ENCODE measurements at places on chromosomes 5 and 9.

DNA sequence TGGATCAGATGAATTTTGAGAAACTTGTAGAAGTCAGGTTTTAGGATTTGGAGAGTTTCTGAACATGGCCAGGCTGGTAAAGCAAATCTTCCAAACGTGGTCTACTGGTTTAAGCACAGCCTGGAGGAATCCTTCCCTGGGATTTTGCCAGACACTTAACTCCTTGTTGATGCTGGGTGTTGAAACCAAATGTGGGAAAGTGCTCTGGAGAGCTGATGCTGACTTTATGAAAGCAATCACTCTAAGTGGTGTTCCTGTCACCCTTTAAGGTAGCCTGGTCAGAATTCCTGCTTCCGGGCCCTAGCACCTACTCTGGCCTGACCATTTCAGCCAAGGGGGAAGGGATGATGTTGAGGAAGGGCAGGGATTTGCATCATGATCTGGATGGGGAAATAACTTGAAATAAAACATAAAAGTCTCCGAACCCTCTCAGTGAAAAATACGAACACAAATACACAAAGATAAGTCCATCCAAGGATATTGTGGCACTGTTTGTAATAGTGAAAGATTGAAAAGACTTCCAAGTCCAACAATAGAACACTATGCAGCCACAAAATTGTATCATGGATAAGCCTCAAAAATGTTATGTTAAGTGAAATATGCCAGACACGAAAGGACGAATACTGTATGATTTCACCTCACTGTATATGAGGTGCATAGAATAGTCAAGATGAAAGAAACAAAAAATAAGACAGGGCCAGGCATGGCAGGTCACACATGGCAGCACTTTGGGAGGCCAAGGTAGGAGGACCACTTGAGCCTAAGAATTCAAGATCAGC is 57.7 kb downstream of the PDE6A start:
- no peak for DNase-seq

GRCh38 chr9:129908906-129909305 is 73.6 kb downstream of the USP20 start:
- DNase-seq = no peak

DNA sequence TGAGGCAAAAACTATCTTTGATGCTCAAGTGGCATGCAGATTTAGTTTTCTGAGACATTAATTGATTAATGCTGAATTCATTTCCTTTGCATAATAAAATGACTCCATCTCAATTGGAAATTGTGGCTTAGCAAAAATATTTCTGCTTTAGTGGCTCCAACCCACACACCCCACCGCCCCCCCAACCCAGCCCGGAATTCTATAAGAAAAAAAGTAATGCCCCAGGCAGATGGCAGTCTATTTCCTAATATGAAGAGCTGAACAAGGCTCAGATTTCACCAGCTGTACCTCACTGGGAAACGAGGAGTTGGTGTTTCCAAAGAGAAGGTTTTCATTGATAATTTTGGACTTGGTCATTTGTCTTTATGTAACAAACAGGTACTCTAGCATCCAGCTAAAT is 182.1 kb downstream of the FBN2 start:
- no peak for DNase-seq

GRCh38 chr9:119179701-119180100 is 189.5 kb downstream of the BRINP1 start:
- no peak for DNase-seq

GRCh38 chr9:98185611-98186171 is 6.7 kb downstream of the CORO2A start:
- DNase-seq = no peak

DNA sequence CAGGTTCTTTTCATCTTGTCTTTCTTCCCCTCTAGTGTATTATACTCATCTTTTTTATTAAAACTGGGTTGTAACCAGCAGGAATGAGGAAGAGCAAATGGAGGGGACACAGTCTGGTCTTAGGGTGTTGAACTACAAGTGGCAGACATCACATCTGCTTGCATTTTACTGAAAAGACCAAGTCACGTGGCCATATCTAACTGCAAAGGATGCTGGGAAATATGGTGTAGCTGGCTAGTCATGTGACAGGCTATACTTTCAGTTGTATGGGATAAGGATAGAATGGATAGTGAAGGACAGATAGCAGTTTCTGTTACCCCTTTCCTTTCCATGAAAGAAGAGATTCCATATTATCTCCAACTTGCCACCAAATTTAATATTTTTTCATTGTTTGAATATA is 13.0 kb upstream of the FGD3 start:
- DNase-seq = no peak

- no peak for DNase-seq
Measured at GRCh38 chr9:14678776-14679175, 14.5 kb downstream of the ZDHHC21 start.

DNA sequence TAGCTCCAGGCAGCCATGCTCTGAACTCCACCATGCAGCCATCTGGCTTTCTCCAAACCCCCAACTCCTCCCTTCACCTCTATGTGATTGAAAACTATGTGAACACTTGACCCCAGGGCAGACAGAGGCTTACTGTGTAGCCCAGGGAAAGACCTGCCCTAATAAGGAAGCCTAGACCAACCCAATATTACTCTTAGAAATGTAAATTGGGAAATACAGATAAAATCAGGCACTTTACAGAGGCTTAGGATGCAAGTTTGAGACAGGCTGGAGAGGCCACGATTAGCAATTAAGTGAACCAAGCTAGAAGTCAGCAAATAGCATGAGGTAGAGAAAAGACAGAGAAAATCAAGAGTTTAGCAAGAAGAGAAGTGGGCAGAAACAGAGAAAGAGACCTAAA is 141.7 kb upstream of the ABCA1 start:
- no peak for DNase-seq

- DNase-seq = peak; percentile 12
Measured at GRCh38 chr5:112142769-112143270, 276.3 kb downstream of the EPB41L4A start.

- DNase-seq = no peak
Measured at GRCh38 chr9:14180960-14181537, 132.9 kb downstream of the NFIB start.

DNA sequence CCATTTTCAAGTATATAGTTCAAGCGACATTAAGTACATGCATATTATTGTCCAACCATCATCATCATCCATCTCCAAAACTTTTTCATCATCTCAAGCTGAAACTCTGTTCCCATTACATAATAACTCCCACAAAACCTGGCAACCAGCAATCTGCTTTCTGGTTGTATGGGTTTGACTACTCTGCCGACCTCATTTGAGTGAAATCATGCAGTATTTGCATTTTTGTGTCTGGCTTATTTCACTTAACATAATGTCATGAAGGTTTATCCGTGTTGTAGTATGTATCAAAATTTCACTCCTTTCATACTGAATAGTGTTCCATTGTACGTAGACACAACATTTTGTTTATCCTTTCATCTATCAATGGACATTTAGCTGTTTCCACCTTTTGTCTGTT is 74.8 kb downstream of the SGCD start:
- no peak for DNase-seq

- peak; percentile 94 for DNase-seq
Measured at GRCh38 chr9:105066275-105066865, 138.4 kb upstream of the ABCA1 start.

GRCh38 chr5:95384485-95385213 is 6.5 kb upstream of the FAM81B start:
- DNase-seq = no peak

DNA sequence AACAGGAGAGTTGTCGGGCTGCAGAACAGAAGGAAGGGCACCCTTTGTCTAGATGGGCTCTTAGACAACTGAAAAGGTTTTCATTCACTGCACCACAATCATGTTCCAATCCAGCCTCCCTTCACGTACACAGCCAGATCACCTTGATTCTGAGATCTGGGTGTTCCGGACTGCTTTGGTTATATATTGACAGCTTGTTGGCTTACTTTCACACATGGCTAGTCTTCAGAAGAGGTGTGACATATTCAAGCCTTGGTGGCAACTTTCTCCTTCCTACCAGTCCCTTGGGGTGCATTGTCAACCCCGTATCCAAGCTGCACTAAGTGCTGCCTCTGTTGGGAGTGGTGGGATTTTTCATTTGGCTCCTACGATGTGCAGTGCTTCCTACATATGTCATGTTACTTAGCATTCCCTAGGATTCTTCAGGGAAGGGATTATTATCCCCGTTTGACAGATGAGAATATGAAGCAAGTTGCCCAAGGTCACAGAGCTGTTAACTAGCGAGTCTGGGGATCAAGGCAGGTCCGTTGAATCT is 100.6 kb downstream of the LIFR start:
- DNase-seq = no peak

DNA sequence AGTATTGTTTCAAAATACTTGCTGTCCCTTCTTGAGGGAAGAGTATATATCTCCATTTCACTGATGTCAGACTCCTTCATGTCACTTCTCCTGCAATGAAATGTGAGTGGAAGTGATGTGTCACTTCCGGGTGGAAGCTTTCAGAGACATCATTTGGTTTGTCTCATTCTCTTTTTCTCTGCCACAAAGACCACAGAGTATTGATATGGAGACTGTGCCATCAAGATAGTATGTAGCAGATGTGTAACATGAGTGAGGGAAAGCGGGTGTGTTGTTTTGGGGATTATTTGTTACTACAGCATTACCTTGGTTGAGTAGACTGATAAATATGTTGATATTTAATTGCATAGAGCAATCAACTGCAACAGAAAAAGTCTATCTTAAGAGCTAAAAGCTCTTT is 169.8 kb downstream of the FBXL7 start:
- no peak for DNase-seq

DNA sequence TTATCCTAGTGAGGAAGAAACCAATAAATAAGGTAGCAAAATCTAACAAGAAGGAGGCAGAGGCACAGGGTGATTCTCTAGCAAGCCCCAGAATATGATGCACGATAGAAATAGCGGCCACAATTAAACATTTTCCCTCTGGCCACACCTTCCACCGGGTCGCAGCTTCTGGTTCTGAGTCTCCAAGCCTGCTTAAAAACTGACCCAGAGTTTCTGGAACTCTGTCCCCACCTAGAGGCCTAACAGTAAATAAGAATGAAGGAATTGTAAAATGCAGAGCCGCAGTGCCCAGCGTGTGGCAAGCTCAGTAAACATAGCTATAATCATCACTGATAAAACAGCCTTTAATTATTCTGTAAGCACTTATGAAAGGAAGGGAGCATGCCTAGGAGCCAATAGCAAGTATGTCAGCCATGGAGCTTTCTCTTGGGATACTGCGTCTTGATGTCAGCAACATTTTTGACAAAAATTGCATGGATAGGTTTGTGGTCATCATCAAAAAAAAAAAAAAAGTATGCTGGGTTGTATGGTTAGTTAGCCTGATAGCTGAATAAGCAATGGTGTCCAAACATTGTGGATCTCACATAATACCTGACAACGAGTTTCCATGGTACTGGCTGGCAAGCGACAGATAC is 465.5 kb downstream of the DNAH5 start:
- peak; percentile 2 for DNase-seq

GRCh38 chr5:115583474-115583873 is 18.8 kb downstream of the TICAM2 start:
- no peak for DNase-seq

GRCh38 chr9:123571240-123571639 is 215.2 kb downstream of the CRB2 start:
- no peak for DNase-seq

DNA sequence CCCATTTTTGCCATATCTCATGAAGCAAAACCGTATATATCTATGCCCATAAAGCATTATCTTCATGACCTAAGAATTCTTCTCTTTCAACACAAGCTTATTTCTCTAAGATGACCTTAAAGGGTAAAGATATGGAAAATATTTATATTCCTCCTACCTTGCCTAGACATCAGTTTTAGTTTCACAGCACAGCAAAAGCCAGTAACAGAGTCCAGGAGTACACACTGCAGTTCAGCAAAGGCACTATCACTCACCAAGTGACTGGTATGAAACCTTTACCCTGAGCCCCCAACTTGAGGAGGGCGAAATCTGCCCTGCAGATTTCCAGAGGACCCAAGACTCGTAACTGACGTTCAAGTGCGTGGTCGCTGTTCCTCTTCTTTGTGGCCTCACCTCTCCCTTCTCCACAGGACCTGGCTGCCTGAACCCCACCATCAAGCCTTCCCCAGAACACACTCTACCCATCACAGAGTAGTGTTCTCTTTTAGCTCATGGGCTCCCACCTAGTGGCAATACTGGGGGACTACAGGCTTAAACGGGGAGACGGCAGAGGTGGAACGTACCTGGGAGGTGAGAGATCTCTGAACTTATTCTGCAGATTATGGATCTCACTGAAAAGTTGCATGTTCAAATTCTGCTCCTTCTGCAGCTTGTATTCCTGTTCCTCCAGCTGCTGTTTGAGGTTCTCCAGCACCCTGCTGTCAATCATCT is 141.0 kb downstream of the CDK5RAP2 start:
- DNase-seq = no peak

- DNase-seq = no peak
Measured at GRCh38 chr5:88269222-88269771, 652 bp upstream of the TMEM161B start.

GRCh38 chr5:59724482-59725391 is 168.8 kb downstream of the PDE4D start:
- DNase-seq = peak; percentile 31

DNA sequence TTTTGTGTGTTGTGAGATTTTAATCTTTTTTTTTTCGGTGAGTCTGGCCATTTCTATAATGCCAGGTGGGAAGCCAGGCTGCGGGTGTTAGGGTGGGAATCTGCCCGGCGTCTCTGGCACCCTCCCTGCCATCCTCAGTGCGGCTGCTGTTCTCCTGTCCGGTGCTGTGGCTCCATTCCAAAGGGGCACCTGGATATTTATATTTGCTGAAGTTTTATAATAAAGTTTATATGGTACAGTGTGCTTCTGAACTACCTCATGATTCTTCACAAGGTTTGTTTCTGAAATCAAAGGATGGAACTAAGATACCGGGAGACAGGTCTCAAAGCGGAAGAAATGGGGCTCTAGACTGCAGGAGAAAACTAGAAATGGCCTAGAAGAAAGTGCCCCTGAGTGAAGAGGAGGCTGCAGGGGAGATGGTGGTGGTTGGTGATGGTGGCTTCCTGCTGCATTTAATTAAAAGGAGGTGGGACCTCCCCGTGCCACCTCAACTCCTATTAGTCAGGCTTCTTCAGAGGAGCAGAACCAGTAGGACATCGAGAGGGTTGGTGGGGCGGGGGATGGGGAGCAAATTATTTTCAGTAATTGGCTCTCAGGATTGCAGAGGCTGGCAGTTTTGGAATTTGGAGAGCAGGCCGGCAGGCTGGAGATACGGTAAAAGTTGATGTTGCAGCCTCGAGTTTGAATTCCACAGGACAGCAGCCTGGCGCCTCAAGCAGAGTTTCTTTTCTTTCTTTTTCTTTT is 102.2 kb upstream of the ICE1 start:
- no peak for DNase-seq

DNA sequence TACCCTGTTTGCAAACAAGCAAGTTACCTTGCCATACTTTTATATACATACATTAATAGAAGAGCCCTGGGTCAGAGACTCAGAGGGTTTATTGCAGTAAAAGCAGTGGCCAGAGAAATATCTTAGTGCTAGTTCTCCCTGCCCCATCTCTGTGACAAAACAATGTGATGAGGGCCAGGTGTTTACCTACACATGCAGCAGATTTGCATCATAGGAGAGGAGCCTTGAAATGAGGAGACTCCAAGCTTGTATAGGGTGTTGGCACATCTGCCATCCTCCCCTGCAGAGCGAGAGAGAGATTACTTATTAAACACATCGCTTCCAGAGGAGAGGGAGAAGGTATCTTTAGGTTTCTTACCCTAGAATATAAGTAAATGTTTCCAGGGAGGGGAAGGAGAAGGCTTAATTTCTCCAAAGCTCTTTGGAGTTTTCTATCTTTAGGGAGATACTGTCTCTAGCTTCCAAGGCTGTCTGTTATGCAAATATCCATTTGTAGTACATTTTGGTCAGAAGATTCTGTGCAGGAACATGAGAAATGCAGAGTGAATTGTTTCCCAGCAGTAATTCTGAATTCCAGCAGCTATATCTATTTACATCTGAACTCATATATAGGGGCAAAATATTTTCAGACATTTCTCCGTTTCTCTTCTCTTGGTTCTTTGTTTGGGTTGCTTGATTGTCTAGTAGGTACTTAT is 15.7 kb downstream of the FER start:
- no peak for DNase-seq

Data from AML-193 (cell line).